ENCODE measurements at places on chromosomes 5 and 9. TPM values are rescaled to one million over a fixed set of nuclear protein-coding genes. Genes with fewer than 3 reads are reported as not detected.

DNA sequence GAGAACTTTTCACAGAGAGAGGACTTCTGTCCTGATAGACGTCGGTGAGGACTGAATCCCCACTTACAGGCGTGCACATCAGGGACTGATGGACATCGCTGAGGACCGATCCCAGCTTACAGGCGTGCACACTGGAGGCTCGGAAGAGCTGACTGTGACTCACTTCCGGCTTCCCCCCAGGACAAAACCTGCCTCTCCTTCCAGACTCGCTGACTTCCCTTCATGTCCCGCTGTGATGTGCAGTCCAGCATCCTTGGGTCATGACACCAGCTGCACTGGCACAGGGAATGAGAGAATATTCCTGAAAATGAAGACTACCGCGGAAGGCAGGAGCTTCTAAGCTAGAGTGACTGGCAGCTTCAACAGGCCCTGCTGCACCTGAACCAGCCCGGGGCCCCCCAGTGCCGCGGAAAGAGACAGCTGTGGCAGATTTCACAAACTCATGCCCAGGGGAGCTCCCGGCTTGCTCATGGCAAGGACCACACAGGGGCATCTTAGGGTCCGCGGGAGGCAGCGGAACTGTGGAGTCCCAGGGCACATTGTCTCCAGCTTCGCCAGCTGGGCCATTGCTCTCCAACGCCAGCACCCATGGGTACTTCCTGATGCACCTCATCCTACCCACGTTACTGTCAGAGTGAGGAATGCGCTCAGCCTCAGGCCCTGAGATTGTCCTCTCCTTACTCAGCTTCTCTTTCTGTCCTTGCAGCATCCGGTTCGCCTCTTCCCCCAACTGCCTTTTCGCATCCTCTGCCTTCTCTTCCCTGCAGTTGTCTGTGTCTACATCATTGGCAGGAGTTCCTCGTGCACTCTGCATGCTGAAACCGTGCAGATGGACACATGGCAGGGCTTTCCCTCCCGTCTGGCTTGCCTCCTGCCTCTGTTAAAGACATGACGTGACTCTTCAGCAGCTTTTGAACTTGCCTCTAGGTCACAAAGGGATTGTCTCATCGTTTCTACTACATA, 29.5 kb downstream of the SURF6 start:
- DNase-seq: no peak

DNA sequence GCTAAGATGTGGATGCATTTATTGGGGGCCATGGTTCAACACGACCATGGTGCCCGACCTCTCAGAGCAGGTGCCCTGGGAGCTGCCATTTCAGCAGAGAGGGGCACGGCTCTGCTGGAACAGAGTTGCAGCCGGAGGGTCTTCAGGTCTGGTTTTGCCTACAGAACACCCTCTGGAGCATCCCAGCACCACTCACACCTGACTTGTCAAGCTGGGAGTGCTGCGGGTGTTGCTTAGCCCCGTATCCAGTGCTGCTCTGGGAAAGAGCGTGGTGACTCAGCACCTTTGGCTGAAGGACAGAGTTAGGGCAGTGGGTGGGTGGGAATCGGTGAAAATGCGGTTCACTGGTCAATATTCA, 36.5 kb upstream of the IRX4 start:
- no peak for DNase-seq

GRCh38 chr9:132862533-132862932, 15.6 kb downstream of the AK8 start:
- no peak for DNase-seq

- DNase-seq: peak; percentile 29
Observed at GRCh38 chr9:77011973-77012821, 7.3 kb upstream of the FOXB2 start.

DNA sequence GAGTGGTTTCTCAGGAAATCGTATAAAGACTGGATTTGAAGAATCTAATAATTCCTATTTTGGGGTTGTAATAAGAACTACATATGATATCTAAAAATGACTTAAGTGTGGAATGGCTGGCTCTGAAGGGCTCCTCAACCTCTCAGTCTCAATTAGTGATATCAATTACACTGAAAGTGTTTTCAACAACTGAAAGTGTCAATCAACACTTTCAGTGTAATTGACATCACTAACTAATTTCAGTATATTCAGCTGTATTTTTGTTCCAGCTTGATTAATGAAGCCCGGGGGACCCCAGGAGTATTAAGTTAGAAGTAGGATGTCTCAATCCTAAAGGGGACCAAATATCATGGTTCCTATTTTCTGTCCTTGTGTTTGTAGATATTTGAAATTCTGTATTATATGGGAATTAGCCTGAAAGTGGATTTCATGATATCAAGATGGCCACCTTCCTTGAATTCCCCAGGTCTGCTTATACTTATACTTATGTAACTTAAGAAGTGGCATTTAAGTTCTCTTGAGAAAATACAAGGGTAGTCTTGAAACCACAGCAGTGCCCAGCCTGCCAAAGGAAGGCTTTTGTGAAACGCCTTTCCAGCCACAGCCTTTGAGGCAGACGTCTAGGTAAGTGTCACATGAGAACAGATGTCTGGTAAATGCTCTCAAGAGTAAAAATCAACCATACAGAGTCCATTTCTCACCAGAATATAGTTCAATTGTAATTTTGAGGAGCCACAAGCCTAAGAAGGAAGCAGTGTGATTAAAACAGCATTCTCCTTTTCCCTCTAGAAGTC, 4.6 kb downstream of the BASP1 start:
- peak; percentile 56 for DNase-seq

GRCh38 chr9:94984891-94985476, 258.5 kb downstream of the AOPEP start:
- no peak for DNase-seq

- no peak for DNase-seq
Observed at GRCh38 chr9:16959391-16959790, 88.9 kb upstream of the BNC2 start.

DNA sequence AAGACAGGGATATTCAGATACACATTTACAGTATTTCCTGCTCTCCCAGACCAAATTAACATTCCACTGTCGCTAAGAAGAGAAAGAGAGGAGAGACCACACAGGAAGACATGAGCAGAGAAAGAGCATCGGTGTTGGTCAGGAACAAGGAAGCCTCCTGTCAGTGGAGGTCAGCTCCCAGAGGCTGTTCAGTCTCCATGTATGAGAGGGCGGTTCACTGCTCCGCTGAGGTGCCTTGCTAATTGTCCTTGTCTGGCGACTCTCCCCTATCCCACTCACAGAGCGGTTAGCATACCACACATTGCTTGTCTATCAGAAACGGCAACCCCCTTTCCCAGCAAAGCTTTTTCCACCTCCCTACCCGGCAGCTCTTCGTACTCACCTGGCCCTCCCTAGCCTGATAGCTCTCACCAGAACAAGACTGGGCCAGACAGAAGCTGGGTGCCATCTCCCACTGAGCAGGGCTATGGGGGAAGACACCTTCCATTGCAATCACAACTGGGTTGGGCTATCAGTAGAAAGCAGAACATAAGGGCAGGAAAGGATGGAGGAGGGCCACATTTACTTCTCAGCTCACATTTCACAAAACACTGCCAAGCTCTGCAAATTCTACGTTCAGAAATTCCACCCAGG, 58.6 kb upstream of the LMNB1 start:
- peak; percentile 27 for DNase-seq

DNA sequence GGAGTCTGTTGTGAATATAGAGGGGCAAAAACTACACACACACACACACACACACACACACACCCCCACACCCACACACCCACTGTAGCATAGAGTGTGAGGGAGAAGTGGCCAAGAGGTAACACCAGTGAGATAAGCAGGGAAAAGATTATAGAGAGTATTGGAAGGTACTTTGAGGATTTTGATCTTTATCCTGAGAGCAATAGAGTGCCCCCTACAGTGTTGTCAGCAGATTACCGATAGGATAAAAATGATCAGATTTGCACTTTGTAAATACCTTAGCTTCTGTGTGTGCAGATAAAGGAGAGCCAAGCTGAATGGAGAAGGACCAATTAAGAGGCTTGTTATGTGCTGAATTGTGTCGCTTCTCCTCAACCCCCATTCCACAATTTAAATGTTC, 32.3 kb downstream of the ERCC6L2 start:
- no peak for DNase-seq

- DNase-seq: no peak
Observed at GRCh38 chr5:179974946-179975712, 67.4 kb upstream of the TBC1D9B start.

DNA sequence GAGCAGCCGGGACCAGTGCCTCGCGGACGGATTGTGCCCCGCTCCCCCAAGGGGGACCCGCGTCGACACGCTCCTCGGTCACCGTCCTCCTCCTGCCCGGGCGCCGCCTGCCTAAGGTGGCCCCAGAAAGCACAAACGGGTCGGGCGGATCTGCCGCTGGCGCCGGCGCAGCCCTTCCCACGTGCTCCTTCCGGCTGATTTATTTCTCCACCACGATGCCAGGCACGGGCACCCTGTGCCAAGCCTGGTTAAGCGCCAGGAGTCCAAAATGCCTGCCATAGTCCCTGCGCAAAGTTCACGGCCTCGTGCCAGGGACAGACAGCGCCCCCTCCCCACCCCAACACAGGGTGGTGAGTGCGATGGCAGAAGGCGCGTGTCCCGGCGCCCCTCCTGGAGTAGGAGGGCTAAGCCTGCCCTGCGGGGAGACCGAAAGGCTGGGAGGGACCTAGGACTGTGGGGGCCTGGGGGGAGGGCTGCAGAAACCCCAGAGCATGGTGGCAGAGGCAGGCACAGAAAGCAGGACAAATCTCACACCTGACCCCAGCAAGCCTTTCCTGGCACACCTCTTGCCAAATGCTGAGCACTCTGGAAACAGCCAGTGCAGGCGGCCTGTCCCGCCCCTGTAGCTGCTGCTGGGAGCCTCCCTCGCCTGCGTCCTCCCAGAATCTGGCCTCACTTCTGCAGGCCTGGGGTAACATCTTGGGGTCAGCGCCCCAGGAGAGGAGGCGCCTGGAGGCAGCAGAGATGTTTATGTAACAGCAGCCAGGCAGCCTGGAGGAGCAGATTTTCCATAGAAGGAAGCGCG, 1.1 kb upstream of the NOTCH1 start:
- DNase-seq: no peak

- DNase-seq: no peak
Observed at GRCh38 chr5:180365829-180366228, 12.7 kb upstream of the GFPT2 start.

DNA sequence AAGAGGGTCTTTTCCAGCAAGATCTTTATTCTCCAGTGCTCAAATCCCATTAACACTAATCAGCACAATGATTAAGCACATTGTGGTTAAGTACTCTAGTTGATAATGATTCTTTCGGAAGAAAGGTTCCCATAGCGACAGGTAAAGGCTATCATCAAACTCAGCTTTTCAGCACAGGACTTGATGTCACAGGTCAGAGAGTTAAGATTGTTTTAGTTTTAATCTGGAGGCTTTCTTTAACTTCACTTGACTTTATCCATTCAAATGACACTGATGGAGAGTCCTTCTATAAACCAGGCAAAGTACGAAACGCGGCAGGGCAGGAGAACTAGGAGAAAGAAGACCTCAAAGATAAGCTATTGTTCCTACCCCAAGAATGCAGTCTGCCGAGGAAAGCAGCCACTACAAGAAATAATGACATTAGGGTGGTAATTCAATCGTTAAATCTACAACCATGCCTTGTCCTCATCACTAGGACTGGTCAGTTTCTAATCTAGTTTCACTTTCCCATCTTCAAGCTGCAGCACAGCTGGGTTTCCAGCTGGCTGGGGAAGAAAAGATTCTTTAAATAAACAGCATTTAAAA, 4.6 kb downstream of the NRG2 start:
- peak; percentile 42 for DNase-seq

DNA sequence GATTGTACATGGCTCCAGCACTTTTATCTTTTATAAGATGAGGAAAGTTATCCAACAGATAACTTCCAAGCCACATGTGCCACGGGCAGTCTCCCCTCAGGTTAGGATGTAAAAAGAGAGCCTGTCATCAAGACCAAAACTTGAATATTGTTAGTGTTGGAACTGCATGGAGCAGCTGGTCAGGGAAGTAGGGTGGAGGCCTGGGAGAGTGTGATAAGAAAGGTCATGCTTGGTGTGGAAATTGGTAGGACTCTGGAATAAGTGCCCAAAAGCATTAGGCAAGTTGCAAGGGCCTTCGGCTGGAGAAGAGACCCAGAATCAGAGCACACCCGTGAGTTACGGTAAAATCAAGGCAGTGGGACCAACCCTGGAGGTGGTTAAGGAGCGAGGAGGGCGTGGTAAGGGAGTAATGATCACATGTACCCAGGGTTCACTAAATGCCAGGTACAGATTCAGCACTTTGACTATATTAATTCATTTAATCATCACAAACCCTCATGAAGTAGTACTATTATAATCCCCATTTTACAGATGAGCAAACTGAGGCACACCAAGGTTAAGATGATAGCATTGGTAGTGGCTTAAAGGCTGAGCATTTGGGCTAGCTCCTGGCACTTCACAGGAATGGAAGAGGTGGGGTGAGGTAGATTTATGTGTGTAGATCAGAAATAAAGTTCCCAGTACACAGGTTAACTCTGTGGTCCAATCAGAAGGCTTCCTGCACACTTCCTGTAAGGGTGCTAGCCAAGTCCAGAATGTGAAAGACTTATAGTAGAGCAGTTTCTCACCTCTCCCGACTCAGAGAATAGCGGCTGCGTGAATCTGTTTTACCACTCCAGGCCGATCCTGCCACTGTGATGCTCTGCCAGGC, 96.5 kb upstream of the ZNF608 start:
- DNase-seq: no peak

DNA sequence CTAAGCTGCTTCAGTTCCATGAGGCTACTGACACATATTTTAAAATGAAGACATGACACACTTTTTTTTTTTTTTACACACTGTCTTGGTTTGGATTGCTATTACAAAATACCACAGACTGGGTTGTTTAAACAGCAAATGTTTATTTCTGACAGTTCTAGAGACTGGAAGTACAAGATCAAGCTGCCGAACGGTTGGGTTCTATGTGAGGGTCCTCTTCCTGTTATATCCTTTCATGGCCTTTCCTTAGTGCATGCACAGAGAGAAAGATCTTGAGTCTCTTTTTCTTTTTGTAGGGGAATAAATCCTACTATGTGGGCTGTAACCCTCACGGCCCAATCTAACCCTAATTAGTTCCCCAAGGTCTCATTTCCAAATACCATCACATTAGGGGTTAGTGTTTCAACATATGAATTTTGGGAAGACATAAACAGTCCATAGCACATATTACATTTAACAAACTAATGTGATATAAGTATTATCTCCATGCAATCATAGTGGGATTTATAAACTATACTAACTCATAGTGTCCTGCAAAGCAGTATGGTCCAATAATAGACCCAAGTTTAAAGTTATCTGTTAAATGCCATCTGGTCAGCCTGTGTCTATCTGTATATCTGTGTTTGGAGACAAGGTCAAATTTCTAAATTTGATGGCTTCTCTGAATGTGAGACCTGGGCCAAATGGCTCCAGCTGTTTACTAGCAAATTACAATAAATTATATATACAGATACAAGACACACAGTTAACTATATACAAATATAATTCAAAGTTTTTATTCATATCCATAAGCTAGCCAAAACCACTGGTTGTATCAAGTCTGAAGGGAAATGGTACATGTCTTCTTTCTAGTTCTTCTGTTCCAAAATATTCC, 90.3 kb upstream of the NREP start:
- no peak for DNase-seq

GRCh38 chr5:105903069-105903468, 1767.7 kb downstream of the EFNA5 start:
- DNase-seq: no peak

Gene GPRIN1
- 15.3 TPM for total RNA-seq

Gene PFDN1
- total RNA-seq: 107 TPM

Data from renal cortical epithelial cell (primary cell).